NCI-H1048 (cell line): ENCODE measurements at places on chromosomes 6 and 20.

DNA sequence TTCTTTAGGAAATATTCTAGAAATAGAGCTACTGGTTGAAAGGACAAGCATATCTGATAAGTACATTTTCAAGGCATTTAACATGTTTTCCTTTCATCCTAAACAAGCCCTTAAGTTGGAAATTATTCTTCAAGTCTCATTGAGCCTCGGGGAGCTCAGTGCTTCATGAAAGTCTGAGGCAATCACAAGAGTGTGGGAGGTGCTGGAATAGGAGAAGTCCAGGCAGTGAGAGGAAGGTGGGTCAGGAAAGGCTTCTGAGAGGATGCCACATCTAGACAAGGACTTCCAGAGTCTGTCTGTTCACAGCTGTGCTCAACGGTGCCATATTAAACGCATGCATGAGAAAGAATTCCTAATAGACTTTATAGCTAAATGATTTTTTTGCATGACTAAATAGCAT is 69.8 kb downstream of the CD83 start:
- no peak for DNase-seq

DNA sequence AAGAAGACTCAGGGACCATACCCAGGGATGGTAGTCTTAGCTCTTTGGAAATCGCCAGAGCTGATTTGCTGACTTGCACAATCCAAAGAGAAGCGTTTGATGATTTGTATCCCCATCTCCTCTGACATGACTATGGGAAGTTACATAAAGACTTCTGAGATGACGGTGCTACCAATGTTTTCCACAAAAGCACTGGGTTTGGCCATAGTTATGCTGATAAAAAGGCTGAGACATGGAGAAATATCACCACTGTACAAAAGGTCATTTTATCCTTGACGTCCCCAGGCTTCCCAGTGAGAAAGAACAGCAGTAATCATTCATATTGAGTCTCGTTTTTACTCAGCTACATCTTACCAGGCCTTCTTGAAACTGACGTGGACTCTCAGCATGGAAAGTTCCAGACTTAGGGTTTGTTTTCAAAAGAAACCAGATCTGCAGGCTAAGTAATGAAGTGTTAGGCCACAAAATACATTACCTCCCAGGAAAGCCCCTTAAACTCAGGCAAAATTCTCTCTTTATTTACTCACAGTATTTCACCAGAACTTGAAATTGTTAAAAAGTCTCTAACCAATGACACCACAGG is 370.3 kb upstream of the JARID2 start:
- DNase-seq, result no peak

DNA sequence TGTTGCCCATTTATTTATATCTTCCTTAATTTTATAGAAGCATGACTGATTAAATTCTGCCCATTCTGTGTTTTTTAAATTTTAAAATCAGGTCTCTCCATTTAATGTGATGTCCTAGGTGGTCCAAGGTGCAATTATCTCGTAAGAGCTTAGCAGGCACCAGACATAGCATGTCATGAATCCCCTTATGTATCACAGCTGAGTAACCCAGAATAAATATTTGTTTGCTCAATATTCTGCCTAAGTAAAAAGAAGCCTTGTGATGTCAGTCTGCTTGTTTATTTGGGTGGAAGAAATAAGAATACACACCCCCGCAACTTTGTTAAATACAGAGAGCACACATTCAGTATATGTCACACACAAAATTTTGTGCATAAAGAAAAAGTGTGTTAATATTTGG is 211.3 kb downstream of the FARS2 start:
- DNase-seq, result no peak

DNA sequence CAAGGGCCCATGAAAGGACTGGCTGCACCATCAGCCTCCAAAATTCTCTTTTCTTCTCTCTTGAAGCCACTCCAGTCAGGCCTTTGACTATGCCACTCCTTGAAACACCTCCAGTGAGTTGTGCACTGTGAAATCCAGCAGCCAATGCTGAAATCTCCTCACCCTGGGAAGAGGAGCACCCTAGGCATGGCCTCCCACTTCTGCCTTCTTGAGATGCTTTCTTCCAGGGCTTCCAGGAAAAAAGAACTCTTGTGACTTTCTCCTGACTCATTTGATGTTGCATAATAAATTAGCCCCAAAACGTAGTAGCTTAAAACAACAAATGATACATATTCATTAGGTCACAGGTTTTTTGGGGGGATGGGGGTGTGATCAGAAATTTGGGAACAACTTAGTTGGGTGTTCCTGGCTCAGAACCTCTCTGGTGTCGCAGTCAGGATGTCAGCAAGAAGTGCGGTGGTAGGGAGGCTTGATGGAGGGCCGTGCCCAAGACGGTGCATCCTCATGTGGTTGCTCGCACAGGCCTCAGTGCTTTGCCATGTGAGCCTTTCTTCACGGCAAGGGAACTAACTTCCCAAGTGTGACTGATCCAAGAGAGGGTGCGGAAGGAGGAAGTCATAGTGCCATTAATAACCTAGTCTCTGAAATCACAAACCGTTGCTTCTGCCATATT is 12.1 kb downstream of the NCR2 start:
- no peak for DNase-seq

GRCh38 chr6:164563924-164564323 is 745.5 kb downstream of the C6orf118 start:
- no peak for DNase-seq

DNA sequence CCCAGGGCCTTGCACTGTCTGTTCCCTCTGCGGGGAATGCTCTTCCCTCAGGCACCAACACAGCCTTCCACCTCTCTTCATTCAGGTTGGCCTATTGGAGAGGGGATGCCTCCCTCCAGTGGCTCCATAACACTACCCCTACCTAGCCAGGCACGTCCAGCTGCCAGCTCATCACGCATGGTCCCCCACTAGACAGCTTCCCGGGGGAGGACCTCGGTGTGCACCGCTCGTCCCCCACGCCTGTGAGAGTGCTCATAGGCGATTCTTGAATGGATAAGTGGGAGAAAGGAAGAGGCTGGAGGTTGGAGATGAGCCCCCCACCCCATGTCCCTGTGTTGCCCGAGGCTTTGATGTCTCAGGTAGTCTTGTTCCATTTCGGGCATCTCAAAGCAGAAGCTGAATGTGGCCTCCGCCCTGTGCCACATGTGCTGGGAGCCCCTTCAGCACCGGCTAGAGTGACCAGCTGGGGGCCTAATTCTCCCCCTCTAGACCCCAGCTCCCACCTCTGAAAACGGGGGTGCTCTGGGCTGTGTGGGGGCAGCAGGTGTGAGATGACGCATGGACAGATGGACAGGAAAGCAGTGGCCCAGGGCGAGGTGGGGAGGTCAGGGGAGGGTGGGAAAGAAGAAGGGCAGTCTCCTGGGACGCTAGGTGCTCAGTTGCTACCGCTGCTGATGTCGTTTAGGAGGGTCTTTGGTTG is 333.0 kb downstream of the TAF4 start:
- DNase-seq, result no peak

- no peak for DNase-seq
Measured at GRCh38 chr20:53914781-53915445, 155.5 kb downstream of the BCAS1 start.

DNA sequence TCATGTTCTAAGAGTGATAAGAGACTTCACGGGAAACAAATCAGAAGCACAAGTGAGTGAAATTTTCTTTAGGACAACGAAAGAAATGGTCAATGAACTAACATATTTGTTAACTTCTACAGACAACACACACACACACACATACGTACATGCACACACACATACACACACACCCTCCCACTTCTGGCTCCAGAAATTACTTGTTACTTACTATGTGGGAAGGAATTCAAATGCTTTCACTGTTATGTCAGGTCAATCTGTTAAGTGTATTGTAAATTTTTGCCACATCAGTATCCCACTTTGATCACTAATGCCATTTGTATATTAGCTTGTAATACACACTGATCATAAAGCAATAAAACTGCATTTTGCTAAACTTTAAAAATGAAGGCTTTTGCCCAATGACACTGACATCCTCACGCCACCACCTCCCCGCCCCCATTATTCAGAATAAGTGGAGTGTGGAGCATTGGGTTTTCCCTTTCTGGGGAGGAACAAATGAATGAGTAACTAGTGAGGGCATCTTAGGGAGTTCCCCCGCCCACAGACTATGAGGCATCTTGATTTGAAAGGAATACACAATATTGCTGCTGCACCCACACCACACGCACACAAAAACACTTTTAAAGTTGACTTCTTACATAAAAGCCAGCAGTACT is 76.2 kb downstream of the ATXN1 start:
- no peak for DNase-seq

DNA sequence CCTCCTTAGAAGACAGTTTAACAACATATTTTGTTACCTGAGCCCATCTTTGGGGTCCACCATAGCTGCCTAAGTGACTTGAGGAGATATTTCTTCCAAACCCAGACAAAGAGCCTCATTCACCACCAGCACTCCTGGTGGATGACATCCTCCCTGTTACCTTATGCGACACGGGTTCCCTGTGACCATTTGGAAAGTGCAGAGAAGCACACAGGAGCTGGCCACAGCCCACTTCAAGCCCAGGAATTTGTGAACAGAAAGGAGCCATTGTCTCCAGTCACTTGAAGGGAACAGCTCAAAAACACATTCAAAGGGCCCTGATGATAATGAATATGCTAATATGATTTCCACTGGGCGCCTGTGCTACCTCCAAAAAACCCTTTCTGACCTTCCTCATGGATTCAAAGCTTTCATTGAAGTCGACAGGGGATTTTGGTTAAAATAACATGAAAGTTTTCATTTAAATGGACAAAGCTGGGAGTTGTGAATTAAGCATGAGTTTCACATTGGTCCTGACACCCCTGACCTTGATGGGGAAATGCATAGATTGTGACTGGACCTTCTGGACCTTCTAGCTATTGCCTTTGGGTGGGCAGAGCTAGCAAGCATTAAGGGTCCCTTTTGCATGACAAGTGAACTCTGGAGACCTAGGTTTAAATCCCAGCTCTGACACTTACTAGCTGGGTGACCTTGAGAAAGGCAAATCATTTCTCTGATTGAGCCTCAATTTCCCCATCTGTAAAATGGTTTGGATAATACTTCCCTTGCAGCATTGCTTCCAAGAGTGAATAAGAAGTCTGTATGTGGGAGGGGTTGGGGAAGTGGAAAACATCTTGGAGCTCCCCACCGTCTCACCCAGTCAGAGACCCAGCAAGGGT is 83.3 kb upstream of the SIRPA start:
- DNase-seq, result no peak

GRCh38 chr6:52549428-52549827 is 27.4 kb downstream of the TRAM2 start:
- no peak for DNase-seq

- no peak for DNase-seq
Measured at GRCh38 chr20:54195483-54196472, 12.1 kb upstream of the PFDN4 start.

GRCh38 chr6:166633732-166634535 is 6.9 kb upstream of the RPS6KA2 start:
- DNase-seq, result no peak

DNA sequence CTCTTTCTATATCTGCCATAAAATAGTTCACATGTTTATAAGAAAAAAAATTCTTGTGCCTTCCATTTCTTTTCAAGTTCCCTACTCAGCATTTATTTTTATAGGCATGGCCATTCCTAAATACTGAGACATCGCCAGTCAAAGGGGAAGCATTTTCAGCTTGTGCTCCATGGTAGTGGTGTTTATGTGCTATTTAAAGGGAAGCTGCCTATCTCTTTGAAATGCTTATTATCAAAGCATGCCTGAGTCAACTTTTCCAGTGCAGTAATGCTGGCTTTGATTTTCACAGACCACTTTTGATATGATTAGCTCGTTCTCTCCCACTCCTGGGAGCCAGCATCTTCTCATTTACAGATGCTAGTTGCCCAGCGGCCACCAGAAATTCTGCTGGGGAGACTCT is 124.1 kb upstream of the RIN2 start:
- no peak for DNase-seq

DNA sequence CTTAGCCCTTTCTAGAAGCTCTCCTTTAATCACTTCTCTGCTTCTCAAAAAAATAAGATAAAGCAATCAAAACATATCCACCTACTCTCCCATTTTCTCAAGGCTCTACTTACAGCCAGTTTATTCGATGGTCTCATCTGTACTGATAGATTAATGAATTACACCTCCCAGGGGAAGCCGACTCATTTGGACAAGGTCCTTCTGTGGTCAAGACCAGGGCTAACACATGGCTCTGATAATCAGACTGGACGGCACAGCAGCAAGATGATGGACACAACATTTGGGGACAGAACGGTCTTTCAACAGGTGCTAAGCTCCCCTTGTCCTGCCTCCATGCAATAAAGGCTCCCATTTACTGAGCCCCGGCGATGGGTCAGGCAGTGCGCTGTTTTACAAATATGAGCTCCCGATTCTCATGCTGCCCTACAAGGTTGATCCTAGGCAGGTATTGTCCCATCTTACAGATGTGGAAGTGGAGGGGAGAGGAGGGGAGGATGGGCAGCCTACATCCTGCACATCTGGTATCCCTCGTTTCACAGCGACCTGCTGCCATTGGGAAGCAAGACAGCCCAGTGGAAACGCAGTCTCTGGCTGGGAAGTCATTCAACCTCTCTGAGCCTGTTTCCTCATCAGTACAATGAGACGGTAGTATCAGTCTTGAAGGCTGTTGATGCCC is 15.7 kb downstream of the CPNE5 start:
- DNase-seq, result no peak

DNA sequence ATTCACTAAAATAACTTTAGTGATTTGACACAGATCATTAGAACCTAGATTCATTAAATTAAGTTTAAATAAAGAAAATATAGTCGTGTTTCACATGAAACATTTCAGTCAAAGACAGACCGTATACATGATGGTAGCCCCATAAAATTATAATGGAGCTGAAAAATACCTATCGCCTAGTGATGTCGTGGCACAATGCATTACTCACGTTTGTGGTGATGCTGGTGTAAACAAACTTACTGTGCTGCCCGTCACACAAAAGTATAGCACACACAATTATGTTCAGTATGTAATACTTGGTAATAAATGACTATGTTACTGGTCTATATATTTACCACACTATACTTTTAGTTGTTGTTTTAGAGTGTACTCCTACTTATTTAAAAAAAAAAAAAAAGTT is 17.3 kb downstream of the DST start:
- DNase-seq, result no peak

GRCh38 chr20:58389324-58389967 is 417 bp downstream of the VAPB start:
- no peak for DNase-seq

DNA sequence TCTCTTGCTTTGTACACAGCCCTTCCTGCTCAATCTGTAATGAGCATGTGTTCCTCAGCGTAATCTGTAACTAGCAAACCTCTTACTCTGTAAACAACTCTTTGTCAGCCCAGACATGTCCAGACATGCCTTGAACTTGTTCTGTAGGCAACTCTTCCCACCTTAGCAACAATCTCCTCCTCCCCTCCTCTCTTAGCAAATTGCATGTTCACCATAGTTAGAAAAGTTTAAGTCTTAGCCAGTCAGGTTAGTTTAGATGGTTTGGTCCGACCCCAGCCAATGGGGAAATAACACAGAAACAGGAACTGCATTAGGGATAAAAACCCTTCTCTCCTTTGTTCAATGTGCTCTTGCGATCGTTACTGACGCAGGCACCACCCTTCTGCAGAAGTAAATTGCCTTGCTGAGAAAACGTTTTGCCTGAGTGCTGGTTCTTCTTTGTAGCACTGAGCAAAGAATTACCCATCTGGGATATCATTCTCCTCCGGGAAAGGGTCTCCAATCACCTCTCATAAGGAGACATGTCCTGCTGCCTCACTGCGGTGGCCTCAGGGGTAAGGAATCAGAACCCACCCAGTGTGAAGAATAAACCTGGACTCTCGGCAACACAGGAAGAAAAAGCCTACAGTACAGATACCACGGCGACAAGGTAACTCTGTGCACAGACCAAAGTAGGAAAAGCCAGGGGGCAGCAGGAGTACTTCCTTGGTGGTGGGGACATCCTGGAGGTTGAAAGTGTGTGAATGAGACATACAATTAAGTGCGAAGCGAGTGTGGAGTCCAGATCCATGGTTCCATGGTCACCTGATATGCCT is 26.2 kb downstream of the PLN start:
- DNase-seq, result no peak
